Left lung (tissue), 14 donors: ENCODE measurements at places on chromosomes 6 and 20. TPM values are rescaled to one million over a fixed set of nuclear protein-coding genes. Genes with fewer than 3 reads are reported as not detected.

Gene ANGPT4
- total RNA-seq = 0.16 TPM

Gene CLIC5
- 44.3 TPM for total RNA-seq

Gene EFCAB8
- total RNA-seq = 1.0 TPM

Gene SOBP
- 11.1 TPM for total RNA-seq

Gene SFTA2
- 213 TPM for total RNA-seq

Gene ADAT2
- total RNA-seq = 8.8 TPM

Gene C6orf58
- total RNA-seq = not detected

Gene CYP21A2
- 0.47 TPM for total RNA-seq

Gene SIRPA
- total RNA-seq = 102 TPM

Gene JAG1
- 65.0 TPM for total RNA-seq

Gene ZNF334
- total RNA-seq = 4.3 TPM

Gene TMEM181
- total RNA-seq = 31.8 TPM

Gene PRDM13
- total RNA-seq = not detected

Gene RFX6
- total RNA-seq = not detected

Gene OR2H2
- not detected for total RNA-seq

Gene CTAGE9
- total RNA-seq = not detected

Gene CASP8AP2
- 16.4 TPM for total RNA-seq

Gene CDH26
- 6.0 TPM for total RNA-seq

Gene MYMX
- 0.34 TPM for total RNA-seq

Gene CENPW
- 8.5 TPM for total RNA-seq

Gene BEND6
- total RNA-seq = 3.8 TPM
